H9 (cell line): ENCODE measurements at places on chromosomes 2 and 18. TPM values are rescaled to one million over a fixed set of nuclear protein-coding genes. Genes with fewer than 3 reads are reported as not detected.
A peak's percentile ranks its signal among the peaks of the same experiment; 100 is the strongest.

DNA sequence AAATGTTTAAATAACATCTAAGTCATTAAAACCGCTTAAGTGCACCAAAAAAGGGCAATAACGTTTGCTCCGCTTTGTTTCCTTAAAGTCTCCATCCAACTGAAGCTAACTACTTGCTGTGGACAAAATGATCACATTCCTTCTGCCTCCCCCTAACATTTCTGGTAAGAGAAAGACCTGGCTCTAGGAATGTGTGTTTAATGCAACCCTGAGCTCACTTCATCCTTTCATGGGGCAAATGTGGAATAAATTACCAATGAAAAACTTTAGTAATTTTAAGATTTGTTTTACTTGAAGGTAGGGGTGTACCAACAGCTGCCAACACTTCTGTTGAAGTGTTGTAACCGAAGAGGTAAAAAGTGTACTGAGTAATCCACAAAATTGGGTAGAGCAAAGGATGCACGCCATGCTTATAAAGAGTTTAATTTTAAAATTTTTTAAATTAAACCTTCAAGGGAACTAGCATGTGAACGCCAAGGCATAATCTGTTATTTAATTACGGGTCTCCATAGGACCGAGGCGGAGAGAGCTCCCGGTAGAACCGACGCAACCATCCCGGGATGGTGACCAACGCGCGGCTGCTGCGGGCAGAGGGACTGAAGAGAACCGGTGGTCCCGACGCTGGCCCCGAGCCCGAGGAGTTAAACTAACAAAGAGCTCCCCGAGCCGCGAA lies 1.1 kb downstream of the HNRNPLL start:
- no peaks in the 10 kb centered on the region for H3K27me3 ChIP-seq
- H3K36me3 ChIP-seq, result 0 out of 3 replicates have a peak, but pooled peaks cover 5% of the 10 kb centered on the region
- peak overlapping the region; percentile 2 for H3K27ac ChIP-seq

- H3K36me3 ChIP-seq, result no peaks in the 10 kb centered on the region
- DNase-seq, result no peak
- no peak overlapping the region for H3K4me3 ChIP-seq
Measured at GRCh38 chr2:180971811-180972210, 8.6 kb upstream of the UBE2E3 start.

GNLY gene
- total RNA-seq, result not detected in 2 replicates

ATG9A gene
- total RNA-seq, result 46.4 and 52.2 TPM in 2 replicates

GRCh38 chr18:35619941-35620340 lies 38.4 kb downstream of the GALNT1 start:
- H3K4me1 ChIP-seq, result no peaks in the 10 kb centered on the region
- H3K27ac ChIP-seq, result no peak overlapping the region
- no peak for DNase-seq
- no peak overlapping the region for H3K4me3 ChIP-seq

DNA sequence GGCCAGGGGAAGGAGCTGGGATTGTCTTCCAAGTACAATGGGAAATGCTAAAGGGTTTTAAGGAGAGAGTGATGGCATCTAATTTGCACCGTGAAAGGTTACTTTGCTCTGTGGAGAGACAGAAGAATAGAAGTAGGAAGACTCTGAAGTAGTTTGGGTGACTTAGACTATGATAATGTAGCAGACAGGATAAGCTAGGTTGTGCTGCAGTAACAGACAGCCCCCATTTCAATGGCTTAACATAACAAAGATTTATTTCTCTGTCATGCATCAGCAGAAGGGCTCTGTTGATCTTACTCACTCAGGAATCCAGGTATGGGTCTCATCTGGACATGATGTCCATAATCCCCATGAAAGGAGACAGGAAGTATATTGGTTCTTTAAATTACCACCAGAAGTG lies 26.4 kb downstream of the GNLY start:
- H3K27me3 ChIP-seq, result no peaks in the 10 kb centered on the region
- H3K4me1 ChIP-seq, result no peaks in the 10 kb centered on the region
- no peaks in the 10 kb centered on the region for H3K36me3 ChIP-seq
- H3K4me3 ChIP-seq, result no peak overlapping the region

AKAIN1 gene
- total RNA-seq, result not detected in 2 replicates

CRYBA2 gene
- total RNA-seq, result not detected in 2 replicates

GRCh38 chr2:43905371-43905803 lies 66.6 kb downstream of the ABCG8 start:
- peaks cover 77% of the 10 kb centered on the region for H3K36me3 ChIP-seq
- no peaks in the 10 kb centered on the region for H3K4me1 ChIP-seq
- no peak for DNase-seq
- no peak overlapping the region for H3K4me3 ChIP-seq

- no peaks in the 10 kb centered on the region for H3K4me1 ChIP-seq
- no peaks in the 10 kb centered on the region; the same call in 2 of the 3 replicates for H3K36me3 ChIP-seq
- H3K27me3 ChIP-seq, result no peaks in the 10 kb centered on the region
- no peak for DNase-seq
- H3K27ac ChIP-seq, result no peak overlapping the region
Measured at GRCh38 chr2:200664770-200665494, 79.1 kb downstream of the AOX1 start.

TPRKB gene
- 38.7 and 44.7 TPM in 2 replicates for total RNA-seq

GRCh38 chr2:200306196-200306930 lies at the start of gene SPATS2L:
SPATS2L (plus strand) TSS chr2:200306693; CDS start chr2:200389245, 82,552 bp downstream.
- no peaks in the 10 kb centered on the region for H3K27me3 ChIP-seq
- H3K36me3 ChIP-seq, result no peaks in the 10 kb centered on the region
- peaks cover 16% of the 10 kb centered on the region; the same call in 1 of the 2 replicates for H3K4me1 ChIP-seq
- peak; percentile 65 for DNase-seq
- H3K4me3 ChIP-seq, result peak within 1 kb of the TSS; percentile 76

GRCh38 chr2:43225093-43225787 lies 1.2 kb downstream of the ZFP36L2 start:
- peak overlapping the region; percentile 96 for H3K4me3 ChIP-seq
- H3K4me1 ChIP-seq, result peaks cover 3% of the 10 kb centered on the region
- H3K27ac ChIP-seq, result no peak overlapping the region
- peaks cover 13% of the 10 kb centered on the region for H3K36me3 ChIP-seq
- no peaks in the 10 kb centered on the region for H3K27me3 ChIP-seq

DNA sequence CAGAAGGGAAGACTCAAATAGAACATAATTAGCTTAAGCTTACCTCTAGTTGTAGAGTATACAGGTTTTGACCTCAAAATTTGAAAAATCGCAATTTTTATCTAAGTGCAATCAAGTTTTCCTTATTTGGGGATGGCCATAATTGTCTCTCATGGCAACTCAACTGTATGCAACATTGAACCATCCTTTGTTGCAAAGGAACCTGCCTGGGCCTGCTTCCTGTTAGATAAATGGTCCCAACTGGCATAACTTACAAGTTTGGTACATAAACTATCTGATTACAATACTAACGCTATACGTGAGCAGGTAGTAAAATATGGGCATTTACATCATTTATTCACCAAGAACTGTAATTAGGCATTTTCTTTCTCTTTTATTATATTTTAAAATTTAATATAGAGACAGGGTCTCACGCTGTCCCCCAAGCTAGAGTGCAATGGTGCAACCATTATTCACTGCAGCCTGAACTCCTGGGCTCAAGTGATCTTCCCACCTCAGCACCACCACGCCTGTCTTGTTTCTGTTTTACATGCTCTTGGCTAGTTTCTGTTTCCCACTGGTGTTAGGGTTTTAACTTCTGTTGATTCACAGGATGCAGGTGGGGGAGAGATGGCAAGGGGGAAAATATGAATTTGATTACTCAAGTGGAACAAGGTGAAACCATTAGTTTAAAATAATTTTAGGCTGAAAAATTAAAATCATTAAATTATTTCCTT lies 55.3 kb upstream of the B3GNT2 start:
- DNase-seq, result no peak
- no peaks in the 10 kb centered on the region for H3K36me3 ChIP-seq
- H3K27ac ChIP-seq, result no peak overlapping the region

GRCh38 chr2:172967036-172967982 lies 108.3 kb upstream of the MAP3K20 start:
- no peaks in the 10 kb centered on the region for H3K27me3 ChIP-seq
- H3K27ac ChIP-seq, result no peak overlapping the region
- no peak overlapping the region for H3K4me3 ChIP-seq
- H3K36me3 ChIP-seq, result no peaks in the 10 kb centered on the region

GRCh38 chr2:149427387-149427786 lies 97.0 kb downstream of the LYPD6 start:
- no peak overlapping the region for H3K4me3 ChIP-seq
- H3K4me1 ChIP-seq, result no peaks in the 10 kb centered on the region
- no peak overlapping the region for H3K27ac ChIP-seq
- no peaks in the 10 kb centered on the region for H3K27me3 ChIP-seq
- DNase-seq, result no peak

AQP12B gene
- total RNA-seq, result not detected in 2 replicates

GRCh38 chr2:238560234-238560633 lies 133.5 kb downstream of the ASB1 start:
- no peaks in the 10 kb centered on the region for H3K4me1 ChIP-seq
- DNase-seq, result peak; percentile 83
- H3K36me3 ChIP-seq, result no peaks in the 10 kb centered on the region
- H3K27me3 ChIP-seq, result no peaks in the 10 kb centered on the region
- H3K27ac ChIP-seq, result no peak overlapping the region
- no peak overlapping the region for H3K4me3 ChIP-seq

DNA sequence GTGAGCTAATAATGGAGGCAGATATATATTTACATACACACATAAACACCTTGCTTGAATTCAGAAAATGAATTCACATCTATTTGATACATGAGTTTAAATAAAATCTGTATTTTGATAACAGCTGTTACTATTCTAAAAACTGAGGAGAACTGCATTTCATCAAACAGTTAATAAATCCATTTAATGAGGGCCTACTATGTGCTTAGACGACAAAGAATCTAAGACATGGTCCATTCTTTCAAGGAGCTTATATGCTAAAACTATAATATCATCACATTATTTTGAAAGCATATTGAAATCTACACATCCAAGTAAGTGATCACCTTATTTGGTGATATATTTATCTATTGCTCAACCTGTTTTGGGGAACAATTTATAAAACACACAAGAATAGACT lies 90.8 kb upstream of the ZFP36L2 start:
- no peak for DNase-seq
- no peak overlapping the region for H3K27ac ChIP-seq
- H3K4me3 ChIP-seq, result no peak overlapping the region
- H3K4me1 ChIP-seq, result no peaks in the 10 kb centered on the region
- H3K27me3 ChIP-seq, result no peaks in the 10 kb centered on the region
- H3K36me3 ChIP-seq, result no peaks in the 10 kb centered on the region; the same call in 2 of the 3 replicates

SH3RF3 gene
- total RNA-seq, result 0.46 TPM in 2 replicates

CEBPZOS gene
- total RNA-seq, result 0.64 and 1.5 TPM in 2 replicates
